ENCODE measurements at places on chromosomes 7 and 10.
A peak's percentile ranks its signal among the peaks of the same experiment; 100 is the strongest.

GRCh38 chr10:14379556-14380280, 49.0 kb upstream of the FRMD4A start:
- DNase-seq: peak; percentile 15

- DNase-seq: no peak
These were observed 400.3 kb upstream of the PRKCQ start for GRCh38 chr10:6980353-6980752.

DNA sequence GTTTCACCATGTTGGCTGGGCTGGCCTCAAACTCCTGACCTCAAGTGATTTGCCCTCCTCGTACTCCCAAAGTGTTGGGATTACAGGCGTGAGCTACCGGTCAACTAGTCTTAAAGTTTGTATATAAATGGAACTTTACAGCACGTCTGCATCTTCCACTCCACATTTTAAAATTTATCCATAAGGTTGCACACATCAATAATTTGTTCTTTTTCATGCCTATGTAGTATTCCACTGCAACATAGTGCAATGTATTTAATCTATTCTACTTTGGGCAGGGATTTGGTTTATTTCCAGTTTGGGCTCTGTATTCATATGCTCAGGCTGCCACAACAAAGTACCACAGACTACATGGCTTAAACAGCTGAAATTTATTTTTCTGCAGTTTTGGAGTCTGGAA, 90.0 kb downstream of the NPTX2 start:
- DNase-seq: no peak

GRCh38 chr10:59222788-59223187, 46.3 kb downstream of the PHYHIPL start:
- DNase-seq: peak; percentile 45

DNA sequence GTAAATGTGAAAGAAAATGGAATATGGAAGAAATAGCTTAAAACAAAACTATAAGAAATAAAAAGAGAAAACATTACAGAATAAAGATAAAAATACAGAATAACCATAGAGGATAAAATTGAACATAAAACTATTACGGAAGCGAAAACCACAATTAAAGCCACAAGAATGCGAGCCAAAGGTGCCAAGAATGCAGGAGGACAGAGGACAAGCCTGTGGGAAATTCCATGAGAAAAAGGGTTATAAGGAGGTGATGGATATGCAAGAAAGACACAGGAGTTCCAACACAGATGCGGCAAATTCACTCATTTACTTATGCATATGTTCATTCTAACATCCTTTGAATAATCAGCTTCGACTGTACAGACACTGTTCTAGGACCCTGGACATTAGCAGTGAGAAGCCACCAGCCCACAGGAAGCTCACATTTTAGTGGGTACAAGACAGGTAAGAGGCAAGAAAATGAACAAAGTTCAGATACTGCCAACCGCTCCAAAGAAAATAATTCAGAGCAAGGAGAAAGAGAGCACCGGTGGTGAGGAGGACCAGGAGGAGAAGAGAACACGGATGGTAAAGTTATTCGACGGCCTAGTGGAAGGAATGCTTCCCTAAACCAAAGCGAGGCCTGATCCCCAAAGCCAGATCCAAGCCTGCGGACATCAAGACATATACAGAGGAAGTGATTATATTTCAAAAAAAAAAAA, 213.7 kb upstream of the MGMT start:
- DNase-seq: peak; percentile 5

DNA sequence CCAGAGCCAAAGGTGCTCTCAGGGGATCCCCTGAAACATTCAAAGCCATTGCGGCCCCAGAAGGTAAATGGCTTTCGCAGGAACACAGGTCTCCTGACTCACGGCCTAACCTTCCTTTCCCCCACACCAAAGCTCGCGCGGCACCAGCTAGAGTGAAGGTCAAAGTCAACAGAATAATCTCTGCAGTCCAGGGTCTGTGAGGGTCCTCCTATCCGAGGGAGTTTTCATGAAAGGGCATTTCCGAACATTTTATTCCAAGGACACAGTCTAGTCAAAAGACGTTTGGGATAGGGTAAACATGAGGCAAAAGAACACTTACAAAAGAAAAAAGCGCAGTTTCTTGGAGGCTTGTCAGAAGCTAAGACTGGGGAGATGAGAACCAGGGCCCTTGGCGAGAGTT, 559 bp upstream of the STEAP2 start:
- no peak for DNase-seq

GRCh38 chr7:108246227-108246837, 116.2 kb upstream of the LAMB4 start:
- peak; percentile 100 for DNase-seq
